ENCODE measurements at places on chromosomes 5 and 9.

- no peak for DNase-seq
Observed at GRCh38 chr5:150627731-150628545, 12.5 kb upstream of the SYNPO start.

GRCh38 chr9:77808751-77809081 lies 160.6 kb upstream of the GNA14 start:
- no peak for DNase-seq

DNA sequence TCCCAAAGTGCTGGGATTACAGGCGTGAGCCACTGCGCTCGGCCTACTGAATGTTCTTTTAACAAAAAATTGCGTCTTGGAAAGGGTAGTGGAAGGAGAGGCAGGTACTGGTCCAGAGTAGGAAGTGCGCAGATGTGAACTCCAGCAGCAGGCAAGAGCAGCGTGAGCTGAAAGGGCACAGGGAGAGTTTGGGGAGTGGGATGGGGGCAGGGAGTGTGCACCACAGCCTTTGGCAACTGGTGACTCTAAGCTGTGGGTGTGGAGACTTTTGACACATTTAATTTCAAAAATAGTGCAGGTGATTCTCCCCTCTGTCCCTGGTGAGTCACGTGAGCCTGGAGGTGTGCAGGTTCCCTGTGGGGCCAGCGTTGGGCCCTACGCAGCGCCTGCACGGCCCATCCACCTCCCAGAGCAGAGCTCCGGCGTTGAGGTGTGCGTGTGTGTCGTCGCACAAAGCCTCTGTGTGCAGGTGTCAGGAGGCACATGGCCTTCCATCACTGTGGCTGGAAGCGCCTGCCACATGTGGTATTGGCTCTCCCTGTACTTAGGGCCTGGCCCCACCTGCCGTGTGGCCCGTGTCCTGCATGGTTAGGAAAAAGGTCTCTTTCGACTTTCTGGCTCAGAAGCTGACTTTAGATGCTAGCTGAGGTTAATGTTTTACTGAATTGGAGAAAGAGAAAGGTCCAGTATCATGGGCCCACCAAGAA lies 11.5 kb downstream of the SQSTM1 start:
- DNase-seq, result no peak

DNA sequence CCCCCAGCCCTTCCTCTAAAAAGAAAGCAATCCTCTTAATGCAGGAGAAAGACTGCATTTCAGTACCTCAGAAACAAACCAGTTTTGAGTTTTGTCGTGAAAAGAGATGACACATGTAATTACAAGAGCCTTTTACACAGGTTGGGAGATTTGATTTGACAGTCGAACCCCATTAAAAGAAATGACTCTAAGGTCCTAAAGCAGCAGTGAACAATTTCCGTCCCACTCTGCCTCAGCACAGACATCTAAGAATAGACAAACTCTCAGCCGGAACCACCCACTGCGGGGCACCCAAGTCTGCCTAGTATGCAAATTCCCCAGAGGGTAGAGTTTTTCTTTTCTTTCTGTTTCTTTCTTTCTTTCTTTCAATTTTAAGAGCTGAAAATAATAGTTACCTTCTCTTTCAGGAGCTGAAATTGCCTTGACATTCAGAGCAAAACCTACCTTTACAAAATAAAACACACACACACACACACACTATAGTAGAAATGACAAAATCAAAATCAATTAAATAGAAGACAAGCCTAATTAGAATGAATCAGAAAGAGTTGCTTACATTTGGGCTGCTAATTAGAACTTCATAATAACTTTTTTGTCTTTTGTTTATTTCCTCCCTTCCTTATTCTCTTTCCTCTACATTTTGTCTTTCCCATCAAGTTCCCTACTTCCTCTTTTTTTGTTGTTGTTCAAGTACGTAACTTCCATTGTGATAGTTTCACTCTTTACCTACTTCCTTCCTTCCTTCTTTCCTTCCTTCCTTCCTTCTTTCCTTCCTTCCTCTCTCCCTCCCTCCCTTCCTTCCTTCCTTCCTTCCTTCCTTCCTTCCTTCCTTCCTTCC lies 65.1 kb downstream of the BASP1 start:
- DNase-seq, result no peak

GRCh38 chr9:107584186-107584585 lies 94.6 kb upstream of the KLF4 start:
- DNase-seq, result no peak

- DNase-seq, result no peak
Observed at GRCh38 chr9:97705354-97705950, 8.3 kb upstream of the XPA start.

- no peak for DNase-seq
Observed at GRCh38 chr5:131981516-131981915, 29.9 kb downstream of the ACSL6 start.

DNA sequence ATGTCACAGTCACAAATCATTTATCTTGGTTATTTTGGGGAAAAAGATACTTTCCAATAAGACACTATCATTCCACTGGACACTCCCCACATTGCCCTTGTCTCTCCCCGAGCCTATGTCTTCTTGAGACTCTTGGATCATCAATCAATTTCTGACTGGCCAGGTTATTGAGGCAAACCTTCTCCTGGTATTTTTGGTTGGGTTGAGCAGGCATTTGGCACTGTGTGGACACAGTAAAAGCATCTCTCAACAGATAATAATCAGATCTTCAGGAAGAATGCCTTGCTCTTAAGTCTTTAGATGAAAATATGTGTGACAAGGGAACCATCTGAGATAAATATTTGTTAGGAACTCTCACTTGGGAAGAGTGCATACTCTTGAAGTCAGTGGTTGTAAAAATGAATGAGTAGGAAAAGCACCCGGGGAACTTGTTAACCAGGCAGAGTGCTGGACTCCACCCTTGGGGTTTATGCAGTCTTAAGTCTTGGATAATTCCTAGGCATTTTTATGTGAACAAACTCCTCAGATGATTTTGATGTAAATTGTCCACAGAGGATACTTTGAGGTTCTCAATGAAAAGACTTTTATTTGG lies 223.8 kb upstream of the CLINT1 start:
- no peak for DNase-seq

GRCh38 chr9:22210262-22210661 lies 201.2 kb upstream of the CDKN2B start:
- DNase-seq, result no peak

GRCh38 chr5:27523629-27524028 lies 485.2 kb upstream of the CDH9 start:
- no peak for DNase-seq

DNA sequence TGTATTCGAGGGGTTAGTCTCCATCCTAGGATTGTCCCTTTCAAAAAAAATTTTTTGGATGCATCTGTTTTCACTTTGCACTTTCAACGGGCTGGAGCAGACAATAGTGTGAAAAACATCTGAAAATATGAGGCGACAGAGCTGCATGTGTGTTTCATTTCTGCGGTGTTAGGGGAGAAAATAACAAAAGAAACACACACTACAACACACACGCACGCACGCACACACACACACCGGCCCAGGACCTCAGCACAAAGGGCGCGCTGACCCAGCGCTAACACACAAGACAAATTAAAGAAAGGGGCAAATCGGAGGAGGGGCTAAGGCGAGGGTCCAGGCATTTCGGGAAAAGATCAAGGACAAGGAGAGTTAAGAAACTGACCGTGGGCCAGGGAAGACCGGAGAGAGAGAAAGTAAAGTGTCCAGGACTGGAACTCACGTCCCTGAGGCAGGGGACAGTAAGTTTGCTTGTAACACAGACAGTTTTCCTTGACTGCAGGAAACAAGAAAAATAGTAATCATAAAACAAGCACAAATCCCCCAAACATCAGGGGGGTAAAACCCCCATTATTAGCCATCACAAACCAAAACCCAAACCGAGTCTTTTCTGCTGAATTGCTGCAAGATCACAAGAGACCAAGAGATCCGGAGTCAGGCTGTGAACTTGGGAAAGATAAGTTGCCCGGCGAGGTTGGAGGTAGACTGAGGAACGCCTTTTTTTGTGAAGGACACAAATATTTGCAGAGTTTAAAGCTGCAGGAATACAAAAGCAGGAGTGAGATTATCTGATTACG lies 302.1 kb downstream of the PARP8 start:
- no peak for DNase-seq

DNA sequence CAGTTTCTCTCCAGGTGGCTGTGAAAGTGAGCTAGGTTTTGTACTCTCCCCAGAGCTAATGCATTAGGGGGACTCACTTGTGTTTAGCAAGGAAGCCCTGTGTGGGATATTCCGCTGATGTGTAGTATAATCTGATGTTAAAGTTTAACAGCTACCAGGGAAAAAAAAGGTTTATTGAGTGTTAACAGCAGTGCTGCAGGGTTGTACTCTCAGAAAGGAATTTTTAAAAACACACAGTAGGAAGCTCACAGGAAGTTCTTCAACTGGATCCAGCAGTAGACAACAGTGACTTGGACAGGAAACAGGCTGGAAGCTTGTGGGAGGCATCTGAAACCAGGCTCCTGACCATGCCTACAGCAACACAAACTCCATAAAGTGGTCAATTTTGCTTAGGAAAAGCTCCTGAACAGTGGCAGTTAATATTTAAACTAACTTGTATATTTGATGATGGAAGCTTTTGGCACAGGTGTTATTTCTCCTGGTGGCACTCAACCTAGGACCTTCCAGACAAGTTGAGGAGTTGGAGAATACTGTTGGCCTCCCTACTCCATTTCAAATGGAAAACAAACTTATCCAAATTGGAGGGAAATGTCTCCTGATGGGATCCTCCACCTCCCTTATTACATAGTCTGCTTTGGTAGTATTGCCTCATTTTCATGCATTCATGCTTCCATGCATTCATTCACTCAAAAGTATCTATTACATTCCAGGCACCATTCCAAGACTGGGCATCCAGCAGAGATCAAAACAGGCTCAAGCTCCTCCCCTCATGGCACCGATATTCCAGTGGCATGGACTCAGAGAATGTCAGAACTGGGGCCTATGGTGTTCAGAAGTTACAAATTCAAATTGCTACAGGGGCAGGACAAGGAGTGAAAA lies 54.7 kb downstream of the FOXD1 start:
- DNase-seq, result no peak

Measured in activated T-cell treated with anti-CD3 and anti-CD28 coated beads for 4 hours (primary cell).